SHP77 (cell line): ENCODE measurements at places on chromosomes 13 and 19.

GRCh38 chr19:29560313-29561075 lies 34.7 kb downstream of the VSTM2B start:
- no peak for DNase-seq

DNA sequence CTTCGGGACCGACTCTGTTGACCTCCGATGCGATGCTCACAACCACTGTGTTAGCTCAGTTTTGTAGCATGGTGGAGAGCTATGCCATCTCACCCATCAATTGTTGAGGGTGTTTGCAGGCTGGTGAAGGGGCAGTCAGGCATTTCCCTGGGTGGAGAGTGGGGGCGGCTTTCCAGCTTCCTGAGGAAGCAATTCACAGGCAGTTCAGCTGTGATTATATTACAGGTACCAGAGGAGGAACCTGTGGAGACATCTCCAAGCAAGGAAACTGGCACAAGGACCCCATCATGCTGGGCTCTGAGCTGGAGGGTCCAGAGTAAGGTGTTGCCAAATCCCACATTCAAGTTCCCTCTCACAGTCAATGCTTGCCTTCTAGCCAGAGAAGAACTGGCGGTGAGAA lies 166.0 kb upstream of the ZNF536 start:
- DNase-seq = no peak

- no peak for DNase-seq
Observed at GRCh38 chr19:39001041-39001440, 25.5 kb upstream of the FBXO17 start.

DNA sequence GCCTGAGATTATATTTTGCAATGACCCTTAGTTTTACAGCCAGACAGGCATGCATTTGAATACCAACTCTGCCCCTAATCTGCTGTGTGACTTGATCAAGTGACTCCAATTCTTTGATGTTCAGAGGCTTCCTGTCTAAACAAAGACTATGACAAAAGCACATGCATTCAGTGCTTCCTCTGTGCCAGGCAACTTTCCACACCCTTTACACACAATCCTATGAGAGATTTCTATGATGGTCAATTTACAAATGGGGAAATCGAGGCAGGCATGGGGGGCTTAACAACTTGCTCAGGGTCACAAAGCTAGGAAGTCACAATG lies 3.7 kb upstream of the LYPD3 start:
- no peak for DNase-seq

- no peak for DNase-seq
Observed at GRCh38 chr19:20077791-20078463, at the start of gene ZNF90. TSS of gene ZNF90 (plus strand) at chr19:20078000. CDS start at chr19:20078133, 133 bp downstream.

- no peak for DNase-seq
Observed at GRCh38 chr13:110531671-110532083, 29.8 kb downstream of the RAB20 start.

DNA sequence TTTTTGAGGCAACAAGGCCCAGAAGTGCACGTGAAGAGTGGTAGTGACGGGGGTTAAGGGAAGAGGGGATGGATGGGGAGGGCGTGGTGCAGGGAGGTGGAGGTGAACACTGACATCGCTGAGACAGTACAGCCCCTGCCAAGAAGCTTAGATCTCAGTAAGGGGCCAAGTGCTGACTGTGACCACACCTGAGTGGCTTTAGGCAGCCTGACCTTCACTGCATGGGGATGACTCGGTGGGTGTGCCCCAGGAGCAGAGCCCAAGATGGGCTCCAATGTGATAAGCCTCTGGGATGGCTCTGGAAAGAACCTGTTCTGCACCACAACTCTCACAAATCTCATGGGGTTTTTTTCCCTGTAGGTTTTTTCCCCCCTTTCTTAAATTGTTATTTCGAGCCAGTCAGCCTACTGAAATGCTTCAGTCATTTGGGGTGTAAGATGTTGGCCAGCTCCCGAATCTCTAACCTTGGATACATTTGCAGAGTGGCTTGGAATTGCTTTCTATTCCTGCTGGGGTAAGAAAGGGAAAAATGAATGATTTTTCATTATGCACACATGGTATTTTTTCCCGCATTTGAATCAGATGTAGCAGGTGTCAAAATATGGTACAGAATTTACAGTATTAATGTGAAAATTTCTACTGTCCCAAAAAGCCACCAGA lies 165.0 kb downstream of the TM9SF2 start:
- no peak for DNase-seq

GRCh38 chr13:113179374-113180230 lies 21.2 kb downstream of the PROZ start:
- no peak for DNase-seq

DNA sequence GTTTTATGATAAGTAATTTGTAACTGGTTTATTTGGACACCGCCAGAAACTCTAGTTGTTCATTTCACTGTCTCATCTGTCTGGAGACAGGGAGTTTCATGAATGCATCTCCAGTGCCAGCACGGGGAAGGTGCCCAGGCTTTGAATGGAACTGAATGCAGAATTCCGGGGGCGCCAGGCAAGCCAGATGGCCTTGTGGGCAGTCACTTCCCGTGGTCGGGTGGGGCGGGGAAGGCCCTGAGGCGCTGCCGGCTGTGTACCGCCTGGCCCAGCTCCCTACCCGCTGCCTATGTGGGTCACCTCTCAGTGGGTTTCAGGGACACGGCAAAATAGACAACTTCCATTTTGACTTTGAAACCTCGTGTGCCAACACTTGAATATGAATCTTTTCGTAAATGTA lies 28.8 kb upstream of the MCF2L start:
- DNase-seq = no peak

DNA sequence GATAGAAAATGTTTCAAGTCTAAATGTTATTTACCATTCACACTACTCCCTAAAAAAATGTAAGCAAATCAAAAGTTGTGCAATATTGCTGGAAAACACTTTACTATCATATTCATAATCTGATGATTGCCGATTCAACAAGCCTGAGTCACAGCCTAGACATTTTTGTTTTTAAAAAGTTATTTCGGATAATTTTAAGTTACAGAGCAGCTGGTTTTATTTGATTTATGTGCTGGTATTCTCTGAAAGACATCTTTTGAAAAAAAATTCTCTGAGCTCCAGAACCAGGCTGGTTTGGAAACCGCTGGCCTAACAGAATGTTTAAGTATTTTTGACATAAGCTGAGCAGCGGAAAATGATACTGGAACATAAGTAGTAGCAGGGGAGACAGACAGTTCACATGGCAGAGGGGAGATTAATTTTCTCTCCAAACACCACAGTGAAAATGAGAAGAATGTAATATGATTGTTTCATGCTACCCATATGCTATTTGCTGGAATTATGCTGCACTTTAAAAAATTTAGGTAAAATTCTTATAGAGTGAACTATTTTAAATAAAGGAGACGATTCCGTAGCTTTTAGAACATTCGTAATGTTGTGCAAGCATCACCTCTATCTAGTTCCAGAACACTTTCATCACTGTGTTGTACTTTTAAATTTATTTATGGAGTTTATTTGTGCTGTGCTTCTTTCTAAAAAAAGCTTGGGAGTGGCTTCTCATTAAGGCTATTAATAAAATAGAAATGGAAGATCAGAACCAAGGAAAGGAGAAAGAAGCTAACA lies 36.1 kb downstream of the TBC1D4 start:
- no peak for DNase-seq

GRCh38 chr19:17448131-17448967 lies at the start of gene TMEM221:
TSS of gene TMEM221 (minus strand) at chr19:17448668. CDS start at chr19:17448462, 206 bp downstream.
- DNase-seq = peak; percentile 15

GRCh38 chr13:82070416-82070815 lies 1729.5 kb upstream of the SPRY2 start:
- no peak for DNase-seq

- no peak for DNase-seq
Observed at GRCh38 chr13:43785650-43786471, 911 bp downstream of the ENOX1 start.

- no peak for DNase-seq
Observed at GRCh38 chr13:41962994-41963393, 2.1 kb upstream of the VWA8 start.

- DNase-seq = no peak
Observed at GRCh38 chr13:41137951-41138350, 5.3 kb upstream of the KBTBD6 start.

- no peak for DNase-seq
Observed at GRCh38 chr13:99481366-99481765, 19.9 kb upstream of the TM9SF2 start.

DNA sequence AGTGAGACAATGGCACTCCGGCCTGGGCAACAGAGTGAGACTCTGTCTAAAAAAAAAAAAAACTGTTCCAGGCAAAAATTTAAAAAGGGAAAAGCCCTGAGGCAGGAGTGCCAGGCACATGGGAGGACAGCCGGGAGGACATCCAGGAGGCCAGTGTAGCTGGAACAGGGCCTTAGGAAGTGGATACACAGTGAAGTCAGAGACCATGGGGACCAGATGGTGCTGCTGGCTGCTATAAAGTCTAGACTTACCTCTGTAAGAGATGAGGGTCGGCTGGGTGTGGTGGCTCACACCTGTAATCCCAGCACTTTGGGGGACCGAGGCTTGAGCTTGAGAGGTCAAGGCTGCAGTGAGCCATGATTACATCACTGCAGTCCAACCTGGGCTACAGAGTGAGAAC lies 15.0 kb downstream of the HAS1 start:
- no peak for DNase-seq

GRCh38 chr13:100694722-100695508 lies 20.3 kb upstream of the TMTC4 start:
- DNase-seq = peak; percentile 58

- DNase-seq = peak; percentile 36
Observed at GRCh38 chr19:38634757-38635482, 12.5 kb upstream of the ACTN4 start.

GRCh38 chr13:40613192-40613818 lies 53.1 kb downstream of the FOXO1 start:
- DNase-seq = no peak

GRCh38 chr19:11021760-11022144 lies 60.9 kb downstream of the SMARCA4 start:
- DNase-seq = no peak

GRCh38 chr19:42942187-42942789 lies 5.3 kb upstream of the PSG7 start:
- peak; percentile 4 for DNase-seq

DNA sequence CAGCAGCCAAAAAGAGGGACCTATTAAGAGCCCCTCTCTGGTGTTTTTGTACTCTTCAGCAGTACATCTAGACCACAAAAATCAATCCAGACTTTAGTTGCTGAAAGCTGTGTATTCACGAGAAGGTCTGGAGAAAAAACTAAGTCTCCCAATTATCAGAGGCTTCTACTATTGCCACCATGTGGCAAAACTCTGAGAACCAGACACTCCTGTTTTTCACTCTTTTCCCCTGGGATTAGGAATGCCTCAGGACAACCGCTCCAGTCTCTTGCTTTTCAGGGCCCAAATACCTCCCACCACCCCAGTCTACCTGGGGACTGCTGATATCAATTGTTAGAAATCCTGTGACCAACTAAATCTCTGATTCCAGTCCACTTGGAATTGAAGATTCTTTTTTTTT lies 30.1 kb upstream of the OBI1 start:
- DNase-seq = no peak

GRCh38 chr19:53520163-53520546 lies 17.8 kb upstream of the ZNF331 start:
- no peak for DNase-seq

- no peak for DNase-seq
Observed at GRCh38 chr13:21218351-21219035, 42.0 kb downstream of the MRPL57 start.

GRCh38 chr19:6108721-6109633 lies 1.3 kb downstream of the RFX2 start:
- peak; percentile 25 for DNase-seq

DNA sequence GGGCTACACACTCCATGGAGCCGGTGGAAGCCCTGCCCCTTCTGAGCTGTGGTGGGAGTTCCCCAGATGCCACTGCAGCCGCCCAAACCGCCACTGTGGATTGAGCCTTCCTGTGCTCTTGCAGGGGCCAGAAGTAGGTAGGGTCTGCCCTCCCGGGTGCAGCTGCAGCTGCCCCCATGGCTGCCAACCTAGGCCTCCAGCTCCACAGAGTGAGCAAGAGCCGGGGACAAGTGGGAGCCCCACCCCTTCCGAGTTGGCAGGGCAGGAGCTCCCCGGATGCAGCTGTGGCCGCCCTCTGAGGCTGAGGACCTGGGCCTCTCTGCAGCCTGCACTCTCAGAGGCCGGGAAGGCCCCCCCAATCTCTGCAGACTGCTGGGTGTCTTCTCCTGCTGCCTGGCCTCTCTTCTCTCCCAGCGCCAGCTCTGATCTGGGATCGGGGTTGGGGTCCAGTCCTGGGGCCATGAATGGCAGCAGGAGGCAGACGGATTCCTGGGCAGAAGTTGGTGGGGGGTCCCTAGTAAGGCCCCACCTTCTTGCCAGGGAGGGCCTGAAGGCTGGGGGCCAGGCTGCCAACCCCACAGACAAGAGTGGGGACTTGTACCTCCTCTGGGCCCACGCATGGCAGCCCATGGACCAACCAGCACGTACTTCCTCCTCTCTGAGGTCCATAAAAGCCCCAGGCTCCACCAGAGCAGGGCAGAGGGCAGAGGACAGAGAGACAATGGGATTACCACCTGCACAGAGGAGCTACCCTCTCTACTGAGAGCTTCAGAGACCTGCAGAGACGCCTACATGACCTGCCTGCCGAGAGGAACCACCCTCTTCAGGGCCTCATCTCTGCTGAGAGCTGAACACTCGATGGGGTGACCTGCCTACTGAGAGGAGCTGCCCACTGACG lies 28.9 kb downstream of the AP2S1 start:
- DNase-seq = peak; percentile 58
